ENCODE measurements at places on chromosomes 16 and 17.
A peak's percentile ranks its signal among the peaks of the same experiment; 100 is the strongest.

DNA sequence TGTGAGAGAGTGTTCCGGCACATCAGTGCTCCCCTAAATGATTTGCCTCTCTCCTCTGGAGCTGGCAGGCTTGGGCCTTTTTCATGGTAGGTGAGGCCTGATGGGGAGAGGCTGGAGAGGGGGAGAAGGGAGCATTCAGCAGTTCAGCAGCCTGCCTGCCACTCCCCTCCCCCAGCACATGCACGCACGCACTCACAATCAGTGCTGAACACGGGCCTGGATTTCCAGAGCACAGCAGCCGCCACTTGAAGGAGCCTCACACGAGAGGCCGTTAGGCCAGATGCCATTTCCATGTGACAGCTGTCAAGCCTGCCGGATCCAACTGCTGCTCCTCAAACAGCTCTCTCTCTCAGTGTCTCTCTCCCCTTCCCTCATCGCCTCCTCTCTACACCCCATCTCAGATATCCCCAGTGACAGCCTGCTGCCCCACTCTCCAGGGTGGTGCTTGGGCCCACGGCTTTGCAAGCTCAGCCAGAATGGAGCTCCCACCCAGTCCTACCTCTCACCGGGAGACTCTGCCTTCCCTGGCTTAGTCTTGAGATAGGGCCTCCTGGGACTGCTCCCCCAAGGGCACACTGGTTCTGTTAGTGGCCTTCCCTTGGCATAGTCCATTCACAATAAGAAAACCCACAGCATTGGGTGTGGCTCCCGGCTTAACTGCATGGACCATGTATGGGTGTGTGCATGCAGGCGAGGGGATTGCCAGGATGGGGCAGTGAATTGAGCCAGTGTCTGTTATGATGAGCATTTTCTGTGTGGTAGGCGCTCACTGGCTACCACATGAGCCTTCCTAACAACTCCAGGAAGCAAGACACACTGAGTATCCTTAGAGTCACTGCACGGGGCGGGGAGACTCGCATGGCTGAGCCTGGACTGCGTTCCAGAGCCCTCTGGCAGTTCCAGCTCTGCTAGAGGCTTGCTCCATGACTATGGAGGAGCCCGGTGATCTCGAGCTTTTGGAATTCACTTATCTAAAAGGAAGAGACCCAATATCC, 226.2 kb downstream of the CCDC182 start:
- no peak for DNase-seq

DNA sequence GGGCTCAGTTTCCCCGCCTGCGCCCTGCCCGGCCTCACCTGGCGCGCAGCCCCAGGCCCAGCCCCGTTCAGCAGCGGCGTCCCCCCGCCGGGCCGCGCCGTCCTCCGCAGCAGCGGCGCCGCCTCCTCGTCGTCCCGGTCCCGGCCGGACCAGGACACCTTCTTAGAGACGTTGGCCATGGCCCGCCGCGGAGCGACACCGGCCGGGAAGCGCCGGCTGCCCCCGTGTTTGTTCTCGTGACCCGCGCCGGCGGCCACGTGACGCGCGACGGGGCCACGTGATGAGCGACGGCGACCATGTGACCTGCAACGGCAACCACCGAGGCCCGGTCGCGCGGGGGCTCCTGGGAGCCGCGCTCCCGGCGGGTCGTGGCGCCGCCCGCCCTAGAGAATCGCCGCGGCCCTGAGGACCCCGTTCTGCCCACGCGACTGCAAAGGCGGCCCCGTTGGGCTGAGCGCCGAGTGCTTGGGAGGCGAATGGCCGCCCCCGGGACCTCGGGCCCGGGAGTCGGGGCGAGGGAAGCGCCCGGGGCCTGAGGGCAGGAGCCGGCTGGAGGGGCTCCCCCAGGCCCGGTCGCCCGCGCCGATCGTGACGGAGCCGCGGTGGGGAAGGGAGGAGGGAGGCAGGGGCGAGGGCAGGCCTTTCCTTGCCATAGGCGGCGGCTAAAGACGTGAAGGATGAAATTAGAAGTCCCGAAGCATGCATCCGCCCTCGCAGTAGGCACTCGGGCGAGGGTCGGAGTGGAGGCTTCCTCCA, at the start of gene CLCN7:
Gene CLCN7 (minus strand): TSS at position 233 of the 756 bp plus-strand sequence. CDS start 54 bp downstream, at position 179.
- peak; percentile 86 for DNase-seq

DNA sequence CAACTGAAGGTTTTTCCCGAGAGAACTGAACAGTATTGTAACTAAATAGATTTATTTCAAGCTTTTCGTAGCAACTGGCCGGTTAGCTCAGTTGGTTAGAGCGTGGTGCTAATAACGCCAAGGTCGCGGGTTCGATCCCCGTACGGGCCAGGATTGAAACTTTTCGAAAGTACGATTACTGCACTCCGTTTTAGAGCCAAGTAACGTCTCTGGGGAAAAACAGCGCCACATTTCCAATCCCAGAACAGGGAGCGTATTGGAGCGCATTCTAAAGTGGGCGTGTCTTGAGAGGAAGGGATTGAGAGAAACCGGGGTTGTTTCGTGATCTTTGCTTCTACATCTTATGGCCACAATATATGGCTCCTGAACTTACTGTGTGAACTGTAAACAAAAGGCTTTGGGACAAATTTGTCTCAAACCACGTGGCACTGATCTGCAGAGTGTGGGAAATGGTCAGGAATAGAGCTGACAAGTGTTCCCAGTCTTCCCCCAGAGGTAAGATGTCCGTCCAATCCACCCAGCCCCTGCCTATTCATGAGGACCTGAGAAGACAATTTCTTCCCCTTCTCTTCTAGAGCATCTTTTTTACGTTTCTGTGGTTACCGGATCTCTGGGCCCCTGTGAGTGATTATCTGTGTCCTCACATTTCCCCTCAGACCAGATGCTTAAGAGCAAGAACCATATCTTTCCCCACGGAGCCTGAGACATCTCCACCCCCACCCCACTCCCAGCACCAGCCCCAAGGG, 2.3 kb downstream of the BORCS6 start:
- peak; percentile 96 for DNase-seq

DNA sequence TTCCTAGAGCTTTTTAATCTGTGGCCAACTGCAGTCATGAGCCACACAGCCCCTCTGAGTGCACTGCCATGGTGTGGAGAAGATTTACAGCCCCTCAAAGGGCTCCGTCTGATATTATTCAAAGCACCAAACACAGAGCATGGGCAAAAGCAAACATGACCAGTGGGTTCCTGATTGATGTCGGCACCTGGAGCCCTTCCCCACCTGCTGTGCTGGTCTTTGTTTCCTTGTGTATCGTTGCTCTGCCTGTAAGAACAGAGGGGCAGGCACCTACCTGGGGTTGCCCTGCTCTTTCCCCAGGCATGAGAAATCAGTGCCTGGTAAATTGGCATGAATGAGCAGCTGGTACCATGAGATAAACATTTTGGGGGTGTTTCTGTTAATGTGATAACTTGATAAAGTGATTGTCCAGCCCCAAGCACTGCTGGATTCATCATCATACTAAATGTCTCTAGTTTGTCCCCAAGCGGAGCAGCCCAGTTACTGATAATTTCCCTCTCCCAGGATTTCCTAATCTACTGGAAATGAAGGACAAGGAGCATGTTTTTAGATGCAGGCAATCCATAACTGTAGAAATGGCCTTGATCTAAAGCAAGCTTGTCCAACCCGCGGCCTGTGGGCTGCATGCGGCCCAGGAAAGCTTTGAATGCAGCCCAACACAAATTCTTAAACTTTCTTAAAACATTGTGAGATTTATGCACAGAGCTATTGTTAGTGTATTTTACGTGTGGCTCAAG, 5.0 kb upstream of the SPIRE2 start:
- no peak for DNase-seq

DNA sequence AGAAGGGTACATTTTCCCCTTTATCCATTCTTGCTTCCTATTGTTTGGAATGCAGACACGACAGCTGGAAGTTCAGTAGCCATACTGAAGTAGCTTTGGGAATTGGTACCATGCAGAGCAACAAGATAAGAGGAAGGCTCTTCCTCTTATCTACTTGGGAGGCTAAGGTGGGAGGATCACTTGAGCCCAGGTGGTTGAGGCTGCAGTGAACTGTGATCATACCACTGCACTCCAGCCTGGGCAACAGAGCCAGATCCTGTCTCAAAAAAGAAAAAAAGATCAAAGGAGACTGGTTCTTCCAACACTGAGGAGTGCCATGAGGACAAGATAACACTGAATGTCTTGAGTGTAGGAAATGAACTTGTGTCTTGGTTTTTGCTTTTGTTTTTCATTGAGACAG, 16.0 kb upstream of the RANGRF start:
- DNase-seq: no peak

- DNase-seq: no peak
These were observed 11.2 kb upstream of the MTSS2 start for GRCh38 chr16:70696952-70697593.

DNA sequence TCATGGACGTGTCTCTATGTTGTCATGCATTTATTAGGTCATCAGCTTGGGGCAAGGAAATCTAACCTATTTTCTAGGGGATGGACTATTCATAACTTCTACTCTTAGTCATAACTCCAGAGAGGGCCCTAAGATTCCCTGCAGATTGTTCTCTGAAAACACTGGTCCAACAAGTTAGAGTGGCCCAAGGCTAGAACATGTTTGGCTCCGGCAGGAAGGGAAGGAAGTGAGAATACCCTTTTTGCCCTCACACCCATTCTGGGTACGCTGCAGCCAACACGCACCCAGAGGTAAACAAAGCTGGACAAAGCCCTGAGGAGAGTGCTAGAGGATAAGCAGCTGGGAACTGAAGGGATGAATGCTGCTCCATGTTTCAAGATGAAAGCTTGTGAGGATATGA, 9.9 kb downstream of the C16orf86 start:
- no peak for DNase-seq

DNA sequence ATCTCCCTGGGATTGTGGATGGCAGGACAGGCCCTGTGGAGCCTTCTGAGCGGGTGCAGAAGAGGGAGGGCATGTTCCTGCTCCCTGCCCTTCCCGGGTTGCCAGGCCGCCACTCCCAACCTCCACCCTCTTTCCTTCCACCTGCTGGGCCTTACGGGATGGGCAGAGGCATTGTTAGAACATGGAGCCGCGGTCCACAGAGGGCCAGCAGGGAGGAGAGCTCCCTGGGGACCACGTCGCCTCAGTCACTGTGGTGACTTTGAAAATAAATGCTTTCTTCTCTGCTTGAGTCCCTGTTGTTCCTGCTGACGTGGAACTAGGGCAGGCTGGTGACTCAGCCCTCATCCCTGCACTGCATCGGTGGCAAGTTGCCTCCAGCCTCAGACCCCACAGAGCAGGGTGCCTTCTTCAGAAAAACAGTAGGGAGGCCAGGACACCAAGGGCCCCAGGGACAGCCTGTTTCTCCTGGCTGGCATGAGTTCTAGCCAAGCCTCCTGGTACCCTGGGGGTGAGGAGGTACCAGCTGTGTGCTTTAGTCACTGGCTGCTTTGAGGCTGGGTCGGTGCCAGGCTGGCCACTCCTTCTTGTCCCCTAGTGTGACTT, 224.9 kb downstream of the SEC14L1 start:
- DNase-seq: no peak

DNA sequence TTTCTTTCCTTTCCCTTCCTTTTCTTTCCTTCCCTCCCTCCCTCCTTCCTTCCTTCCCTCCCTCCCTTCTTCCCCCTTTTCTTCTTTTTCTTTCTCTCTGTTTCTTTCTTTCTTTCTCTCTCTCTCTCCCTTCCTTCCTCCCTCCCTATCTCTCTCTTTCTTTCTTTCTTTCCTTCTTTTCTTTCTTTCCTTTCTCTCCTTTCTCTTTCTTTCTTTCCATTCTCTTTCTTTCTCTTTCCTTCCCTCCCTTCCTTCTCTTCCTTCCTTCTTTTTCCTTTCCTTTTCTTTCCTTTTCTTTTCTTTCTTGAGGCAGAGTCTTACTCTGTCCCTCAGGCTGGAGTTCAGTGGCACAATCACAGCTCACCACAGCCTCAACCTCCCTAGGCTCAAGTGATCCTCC, 31.0 kb downstream of the DEXI start:
- DNase-seq: no peak

DNA sequence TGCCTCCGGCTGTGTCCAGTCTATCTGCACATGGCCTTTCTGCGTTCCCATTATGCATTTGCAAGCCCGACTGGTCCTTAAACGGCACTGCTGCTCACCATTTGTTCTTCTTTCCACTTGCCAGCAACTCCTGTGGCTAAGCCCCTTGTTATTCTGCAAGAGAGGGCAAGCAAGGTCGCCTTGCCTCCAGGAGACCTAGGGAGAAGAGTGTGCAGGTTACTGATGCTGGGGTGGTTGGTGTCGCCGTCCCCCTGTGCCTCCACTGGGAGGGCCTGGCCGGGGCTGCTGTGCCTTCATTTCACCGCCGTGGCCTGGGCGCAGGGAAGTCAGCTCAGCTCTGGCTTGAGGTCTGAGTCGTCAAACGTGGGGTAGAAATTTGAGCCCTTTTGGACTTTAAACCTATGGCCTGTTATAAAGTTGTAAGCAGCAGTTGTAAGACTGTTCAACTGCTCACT, 12.7 kb downstream of the SLC6A4 start:
- DNase-seq: no peak

DNA sequence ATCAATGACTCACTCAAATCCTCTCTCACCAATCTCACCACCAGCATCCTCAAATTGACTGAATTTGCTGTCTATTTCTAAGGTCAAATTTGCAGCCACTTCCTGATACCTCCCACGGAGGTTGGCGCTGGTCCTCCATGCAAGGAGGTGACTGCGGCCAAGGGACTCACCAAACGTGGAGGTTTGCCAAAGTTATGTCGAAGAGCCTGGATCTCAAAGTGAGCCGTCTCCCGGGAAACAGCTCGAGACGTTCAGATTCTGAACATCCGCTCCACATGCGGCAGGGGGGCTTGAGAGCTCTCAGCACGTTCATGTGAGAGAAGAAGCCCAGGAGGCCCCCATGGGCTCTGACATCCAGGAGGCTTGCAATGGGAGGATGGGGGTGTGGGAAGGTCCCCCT, 22.6 kb downstream of the LGALS3BP start:
- no peak for DNase-seq

DNA sequence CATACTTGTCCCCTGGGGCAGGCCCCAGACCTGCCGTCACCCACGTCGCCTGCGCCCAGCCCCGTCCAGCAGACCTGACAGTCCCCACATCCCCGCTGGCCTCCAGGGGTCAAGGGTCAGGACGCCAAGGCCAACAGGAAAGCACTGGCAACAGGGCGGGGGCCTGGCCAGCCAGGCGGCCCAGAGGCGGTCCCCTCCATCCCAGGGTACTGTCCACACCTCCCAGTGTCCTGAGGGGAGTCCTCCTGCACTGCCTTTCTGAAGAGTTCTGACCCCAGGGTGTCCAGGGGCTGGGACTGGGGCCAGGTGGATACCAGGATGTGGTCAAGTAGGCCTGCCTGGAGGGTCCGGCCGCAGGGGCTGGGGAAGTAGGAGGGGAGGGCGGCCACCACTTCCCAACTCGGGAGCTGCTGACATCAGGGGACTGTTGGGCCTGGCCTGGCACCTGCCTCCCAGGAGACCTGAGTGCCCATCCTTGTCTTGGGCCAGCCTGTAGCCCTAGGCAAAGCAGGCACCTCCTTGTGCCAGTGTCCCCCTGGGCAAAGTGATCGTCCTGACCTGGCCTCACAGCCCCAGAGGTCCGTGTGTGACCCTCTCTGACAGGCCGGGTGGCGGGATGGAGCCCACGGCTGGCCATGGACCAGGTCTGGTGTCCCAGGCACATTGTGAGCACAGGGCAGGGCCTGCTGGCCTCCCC, 6.7 kb upstream of the AXIN1 start:
- DNase-seq: no peak

GRCh38 chr17:37717627-37718323, 27.1 kb downstream of the HNF1B start:
- no peak for DNase-seq

- no peak for DNase-seq
These were observed 58.3 kb downstream of the CCT6B start for GRCh38 chr17:34902831-34903547.
